ENCODE measurements at places on chromosomes 5 and 9.

GRCh38 chr5:154275566-154275965, 85.0 kb downstream of the GALNT10 start:
- DNase-seq = no peak

- no peak for DNase-seq
Measured at GRCh38 chr5:81533629-81534405, 139.9 kb upstream of the ACOT12 start.

DNA sequence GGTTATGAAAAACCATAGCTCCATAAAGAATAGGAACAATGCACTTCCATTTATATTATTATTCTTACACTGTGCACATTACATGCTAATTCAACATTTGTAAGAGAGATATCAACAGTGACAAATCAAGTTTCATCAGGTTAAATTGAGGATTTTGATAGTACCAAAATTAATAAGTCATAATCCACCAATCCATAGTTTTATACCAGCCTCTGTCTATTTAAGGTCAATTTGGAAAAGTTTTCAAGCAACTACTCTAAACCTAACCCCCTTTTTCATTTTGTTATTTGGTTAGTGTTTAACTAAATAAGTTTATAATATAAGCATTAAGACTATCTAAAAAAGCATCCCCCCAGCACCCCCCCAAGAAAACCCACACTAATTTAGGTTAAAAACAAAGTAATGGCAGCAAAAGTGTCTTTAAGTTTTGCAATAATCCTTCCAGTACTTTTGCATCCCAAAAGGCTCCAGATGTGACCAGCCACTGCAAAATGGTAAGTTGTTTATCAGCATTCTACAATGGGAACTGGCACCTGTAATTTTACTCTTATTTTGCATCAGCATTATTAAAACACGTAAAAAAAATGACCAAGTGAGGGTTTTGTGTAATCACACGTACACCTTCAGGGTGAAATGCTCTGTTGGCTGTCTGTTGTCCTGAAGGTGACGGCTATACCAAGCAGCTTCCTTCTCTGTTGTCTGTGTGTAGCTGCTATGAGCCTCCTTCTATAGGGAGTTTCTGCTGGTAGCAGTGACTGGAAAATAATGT, 36.8 kb upstream of the SSBP2 start:
- no peak for DNase-seq

GRCh38 chr5:10201223-10201868, 48.3 kb downstream of the ATPSCKMT start:
- no peak for DNase-seq

GRCh38 chr5:15959370-15960164, 220.0 kb downstream of the MARCHF11 start:
- no peak for DNase-seq

GRCh38 chr9:97559111-97559514, 57.6 kb downstream of the TMOD1 start:
- DNase-seq = no peak

GRCh38 chr9:19223724-19224123, 6.8 kb upstream of the DENND4C start:
- DNase-seq = no peak

- DNase-seq = no peak
Measured at GRCh38 chr5:130331332-130331731, 427.1 kb downstream of the CHSY3 start.

DNA sequence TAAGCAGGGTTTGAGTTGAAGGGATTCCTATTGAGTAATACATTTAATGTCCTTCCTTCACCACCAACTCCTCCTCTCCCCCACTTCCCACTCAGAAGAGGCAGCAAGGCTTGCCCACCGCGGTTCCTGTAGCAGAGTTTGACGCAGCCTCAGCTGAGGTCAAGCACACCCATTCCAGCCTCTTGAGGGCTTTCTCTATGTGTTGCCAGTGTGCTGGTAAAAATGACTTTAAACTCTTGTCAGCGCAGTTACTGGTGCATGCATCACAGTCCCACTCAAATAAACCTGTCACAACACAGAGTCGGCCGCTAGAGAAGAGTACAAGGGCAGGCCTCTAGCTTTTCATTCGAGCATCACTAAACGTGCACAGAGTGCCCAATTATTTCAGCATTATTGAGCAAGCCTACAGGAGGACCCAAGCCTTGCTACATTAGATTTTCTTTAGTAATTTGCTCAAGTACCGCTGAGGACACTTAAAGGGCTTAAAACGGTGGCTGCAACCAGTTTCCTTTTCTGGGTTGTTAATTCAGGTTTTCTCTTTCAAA, 79.6 kb downstream of the TLE4 start:
- DNase-seq = no peak
